ELF-1 (cell line): ENCODE measurements at places on chromosomes 5 and 9.

DNA sequence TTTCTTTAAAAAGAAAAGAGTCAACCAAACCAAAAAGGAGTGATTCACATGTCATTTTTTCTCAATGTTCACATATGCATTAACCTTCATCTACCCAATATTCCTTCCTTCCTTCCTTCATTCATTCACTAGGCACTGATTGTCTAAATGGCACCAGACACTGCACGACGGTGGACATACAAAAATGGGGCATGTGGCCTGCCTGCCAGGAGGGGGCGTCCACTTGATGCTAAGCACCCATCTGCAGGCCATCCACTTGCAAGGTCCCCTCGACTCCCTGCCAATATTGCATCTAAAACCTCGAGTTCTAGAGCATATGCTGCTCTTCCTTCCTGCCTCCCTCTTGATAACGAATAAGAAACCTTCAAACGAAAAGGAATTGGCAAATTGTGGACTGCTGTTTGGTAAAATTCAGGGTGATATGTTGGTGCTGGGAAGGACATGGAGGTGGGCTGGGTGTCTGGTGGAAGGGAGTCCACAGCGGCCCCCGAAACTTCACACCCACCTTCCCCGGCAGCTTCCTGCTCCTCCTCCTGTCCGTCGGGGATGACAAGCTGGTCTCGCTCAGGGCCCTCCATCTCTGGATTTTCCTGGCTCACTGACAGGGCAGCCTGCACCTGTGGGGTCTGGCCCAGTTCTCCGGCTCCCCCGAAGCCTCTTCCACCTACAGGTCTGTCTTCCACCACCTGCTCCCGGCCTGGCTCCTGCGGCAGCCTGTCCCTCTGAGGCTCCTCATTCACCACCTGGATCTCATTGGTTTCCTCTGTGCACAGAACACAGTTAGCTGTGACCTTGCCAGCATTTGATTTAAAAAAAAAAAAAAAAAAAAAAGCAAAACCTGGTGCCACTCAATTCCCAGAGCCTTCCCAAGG, 64.3 kb downstream of the GOLM1 start:
- DNase-seq = peak; percentile 63

GRCh38 chr5:116144103-116144502, 59.3 kb downstream of the COMMD10 start:
- DNase-seq = no peak

DNA sequence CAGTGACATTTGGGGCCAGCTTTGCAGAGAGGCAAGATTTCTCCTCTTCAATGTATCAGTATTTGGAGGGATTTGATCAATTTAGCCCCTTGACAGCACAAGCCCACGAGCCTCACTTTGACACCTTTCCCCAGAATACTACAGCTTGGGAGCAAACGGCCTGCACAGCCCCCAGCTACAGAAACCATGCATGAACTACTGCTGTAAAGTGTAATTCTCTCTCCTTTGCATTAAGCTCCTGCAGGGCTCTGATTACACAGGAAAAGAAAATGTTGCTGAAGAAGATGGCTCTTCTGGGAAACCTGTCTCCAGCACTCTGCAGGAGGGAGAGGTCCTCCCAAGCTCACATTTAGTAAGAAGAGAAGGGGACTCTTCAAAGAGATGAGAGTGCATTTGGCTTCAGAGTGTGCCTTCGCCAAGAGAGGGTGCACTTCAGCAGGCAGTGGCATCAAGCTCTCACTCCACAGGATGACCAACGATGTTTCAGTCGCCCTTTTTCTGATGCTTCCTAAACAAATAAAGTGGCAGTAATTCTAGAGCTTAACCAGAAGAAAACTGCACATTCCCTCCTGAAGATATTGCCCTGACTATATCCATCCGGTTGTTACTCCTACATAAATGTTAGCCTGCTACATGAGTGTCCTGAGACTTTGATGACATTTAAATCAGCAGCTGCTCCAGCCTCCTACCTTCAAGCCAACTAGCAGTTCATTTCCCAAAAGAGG, 272.2 kb downstream of the AUH start:
- DNase-seq = peak; percentile 53

- peak; percentile 63 for DNase-seq
Measured at GRCh38 chr9:131237931-131238401, 38.3 kb downstream of the FAM78A start.

DNA sequence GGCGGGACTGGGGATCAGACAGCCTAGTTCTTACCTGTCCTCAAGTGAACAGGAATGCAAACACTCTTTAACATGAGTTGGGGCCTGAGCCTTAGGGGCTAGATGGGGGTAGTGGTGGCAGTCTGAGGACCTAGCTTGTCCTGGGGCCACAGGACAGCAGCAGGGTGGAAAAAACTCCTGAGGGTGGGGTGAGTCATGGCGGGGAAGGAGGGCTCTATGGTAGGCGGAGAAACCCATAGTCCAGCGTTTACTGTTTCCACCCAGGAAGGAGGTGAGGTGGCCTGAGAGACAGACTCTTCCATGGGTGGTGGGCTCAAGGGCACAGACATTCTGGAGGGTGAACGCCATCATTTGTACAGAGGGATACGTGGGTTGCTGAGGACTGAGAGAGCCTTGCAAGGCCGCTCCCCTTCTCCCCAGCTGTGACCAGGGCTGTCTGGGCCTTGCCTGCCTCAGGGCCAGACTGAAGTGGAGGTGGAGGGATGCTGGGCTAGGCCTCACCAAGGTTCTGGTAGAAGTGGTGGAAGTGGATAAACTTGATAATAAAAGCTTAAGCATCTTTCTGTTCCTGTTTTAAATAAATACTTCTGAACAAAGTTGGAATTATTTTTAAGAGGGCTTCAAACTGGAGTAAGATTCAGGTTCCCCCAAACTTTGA, 1.1 kb upstream of the TSPAN17 start:
- no peak for DNase-seq

GRCh38 chr9:91348191-91348807, 13.4 kb downstream of the AUH start:
- no peak for DNase-seq

- no peak for DNase-seq
Measured at GRCh38 chr9:13613296-13613695, 333.8 kb upstream of the MPDZ start.

GRCh38 chr9:114671605-114672004, 10.4 kb downstream of the TEX48 start:
- DNase-seq = no peak

- DNase-seq = no peak
Measured at GRCh38 chr9:13805546-13805945, 508.4 kb downstream of the NFIB start.

DNA sequence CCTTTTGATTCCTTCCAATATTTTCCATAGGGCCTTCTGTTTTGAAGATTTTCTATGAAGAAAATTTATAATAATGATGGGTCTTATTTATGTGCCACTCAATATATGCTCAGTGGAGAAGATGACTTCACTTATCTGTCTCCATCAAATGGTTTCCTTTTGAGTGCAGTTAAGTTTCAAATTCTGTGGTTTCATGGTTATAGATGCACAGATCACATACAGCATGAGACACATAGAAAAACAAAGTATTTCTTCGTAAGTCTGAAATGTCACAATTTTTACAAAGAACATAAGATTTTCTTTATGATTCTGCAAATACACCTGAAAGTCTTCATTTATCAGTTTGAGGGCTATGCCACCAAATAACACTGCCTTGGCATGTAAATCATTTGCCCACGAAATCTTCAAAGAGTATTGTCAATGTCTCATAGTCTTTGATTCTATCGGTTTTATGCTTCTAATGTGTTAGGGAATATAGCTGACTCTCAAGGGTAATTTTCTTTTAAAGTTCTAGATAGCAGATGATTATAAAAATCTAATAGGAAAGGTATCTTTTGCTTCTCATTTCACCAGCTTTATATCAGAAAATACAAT, 14.1 kb downstream of the CFAP95 start:
- DNase-seq = no peak

GRCh38 chr9:7104625-7105024, 346.9 kb downstream of the KDM4C start:
- peak; percentile 18 for DNase-seq

DNA sequence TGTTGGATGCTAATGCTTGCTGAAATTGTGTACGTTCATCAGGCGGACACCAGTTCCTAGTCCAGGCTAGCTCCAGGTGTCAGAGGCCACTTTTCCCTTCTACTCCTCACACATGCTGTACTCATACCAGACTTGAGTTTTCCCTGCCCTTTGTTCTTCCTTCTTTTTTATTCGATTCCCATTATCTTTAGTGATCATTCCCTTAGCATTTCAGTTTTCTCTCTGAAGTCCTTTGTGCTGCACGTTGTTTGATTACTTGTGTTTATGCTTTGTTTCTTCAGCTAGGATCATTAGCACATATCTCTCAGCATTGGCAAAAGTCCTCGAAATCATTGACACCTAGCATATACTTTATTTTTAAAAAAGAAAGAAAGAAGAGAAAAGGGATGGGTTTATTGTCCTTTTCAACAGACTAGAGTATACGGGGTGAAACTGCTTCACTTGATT, 409 bp upstream of the COX7C start:
- no peak for DNase-seq

DNA sequence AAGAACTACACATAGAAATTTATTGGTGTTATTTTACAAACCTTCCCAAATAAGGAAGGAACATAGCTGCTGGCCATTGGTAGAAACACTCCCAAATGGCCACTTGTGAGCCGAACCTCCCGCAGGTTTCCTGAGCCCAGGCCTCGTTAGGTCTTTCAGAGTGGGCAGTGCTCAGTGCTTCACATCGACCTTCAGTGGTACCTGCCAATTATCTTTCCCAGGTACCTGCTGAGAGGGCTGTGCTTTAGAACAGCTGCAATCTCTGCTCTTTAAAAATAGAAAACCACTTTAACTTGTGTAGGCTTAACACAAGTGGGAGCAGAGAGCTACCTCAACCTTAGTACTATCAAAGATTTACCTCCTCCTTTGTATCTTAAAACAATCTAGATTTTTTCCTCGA, 334.1 kb downstream of the RFX3 start:
- DNase-seq = no peak

GRCh38 chr9:129885018-129885669, 49.9 kb downstream of the USP20 start:
- DNase-seq = peak; percentile 62

GRCh38 chr5:176743868-176744583, 66.3 kb upstream of the UNC5A start:
- no peak for DNase-seq

GRCh38 chr9:1001838-1002237, 25.4 kb downstream of the DMRT3 start:
- DNase-seq = no peak

DNA sequence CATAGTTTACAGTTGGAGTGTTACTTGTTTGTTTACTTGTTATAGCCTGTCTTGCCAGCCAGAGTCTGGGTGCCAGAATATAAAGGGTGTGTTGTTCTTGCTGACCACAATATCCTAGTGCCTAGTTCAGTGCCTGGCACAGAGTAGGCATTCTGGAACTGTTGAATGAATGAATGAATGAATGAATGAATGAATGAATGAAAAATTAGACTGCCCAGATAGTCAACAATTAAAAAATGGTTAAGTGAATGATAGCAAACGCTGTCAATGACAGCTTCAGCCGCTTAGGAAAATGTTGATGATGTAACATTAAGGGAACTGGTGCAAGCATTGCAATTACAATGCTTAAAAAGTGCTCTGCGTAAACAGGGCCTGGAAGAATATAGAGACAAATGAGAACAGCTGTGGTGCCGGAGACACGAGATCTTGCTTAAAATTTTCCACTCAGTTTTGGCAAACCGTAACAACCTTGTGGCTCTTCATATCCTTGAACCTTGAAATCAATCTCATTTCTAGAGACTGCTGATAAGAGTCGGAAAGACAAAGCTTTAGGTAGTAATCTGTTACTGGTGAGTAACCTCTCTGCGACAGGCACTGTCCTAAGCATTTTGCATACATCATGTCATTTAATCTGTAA, 4.7 kb upstream of the TTLL11 start:
- no peak for DNase-seq

DNA sequence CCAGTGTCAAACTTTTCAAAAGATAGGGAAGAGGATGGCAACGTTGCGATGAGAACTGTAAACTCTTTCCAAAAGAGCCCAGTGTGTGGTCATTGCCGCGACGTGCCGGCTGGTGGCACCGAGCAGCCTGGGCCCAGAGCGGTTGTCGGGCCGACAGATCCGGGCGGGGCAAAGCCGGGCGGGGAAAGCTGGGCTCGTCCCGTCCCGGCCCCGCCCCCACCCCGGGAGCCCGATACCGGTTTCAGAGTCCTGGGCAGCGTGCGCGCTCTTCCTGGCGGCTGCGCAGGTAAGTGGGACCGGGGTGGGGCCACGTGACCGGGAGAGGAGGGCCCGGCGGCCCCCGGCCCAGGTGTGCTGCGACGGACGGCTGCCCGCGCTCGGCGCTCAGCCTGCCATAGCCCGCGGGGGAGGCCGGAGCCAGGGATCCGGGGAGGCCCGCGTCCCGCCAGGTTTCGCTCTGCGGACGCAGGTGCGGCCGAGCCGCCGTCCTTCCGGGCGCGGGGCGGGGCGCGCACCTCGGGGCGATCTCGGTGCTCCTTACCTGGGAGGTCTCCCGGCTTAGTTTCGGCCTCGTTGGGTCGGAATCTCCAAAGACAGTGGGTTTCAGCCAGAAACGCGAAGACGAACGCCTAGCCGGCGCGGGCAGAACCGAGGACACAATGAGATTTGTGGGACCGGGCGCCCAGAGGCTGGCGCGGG, at the start of gene MARVELD2:
MARVELD2 (plus strand) TSS at position 232 of the 699 bp plus-strand sequence. CDS start 4,270 bp downstream, outside the sequence.
- peak; percentile 93 for DNase-seq

- no peak for DNase-seq
Measured at GRCh38 chr5:143561219-143561618, 157.7 kb upstream of the NR3C1 start.

GRCh38 chr5:143921525-143922311, 109.8 kb downstream of the HMHB1 start:
- no peak for DNase-seq

- DNase-seq = no peak
Measured at GRCh38 chr9:21429191-21429590, 11.0 kb upstream of the IFNA1 start.

GRCh38 chr5:82367930-82368329, 89.8 kb upstream of the RPS23 start:
- DNase-seq = no peak

- DNase-seq = peak; percentile 65
Measured at GRCh38 chr5:161546470-161547301, at the start of gene GABRB2. TSS of gene GABRB2 (minus strand) at chr5:161546725. CDS start at chr5:161546643, 82 bp downstream.

- DNase-seq = no peak
Measured at GRCh38 chr5:171365351-171365750, 22.3 kb upstream of the NPM1 start.

GRCh38 chr9:22033012-22033630, 24.0 kb upstream of the CDKN2B start:
- no peak for DNase-seq

- peak; percentile 78 for DNase-seq
Measured at GRCh38 chr5:132829742-132830435, 558 bp downstream of the SHROOM1 start.

DNA sequence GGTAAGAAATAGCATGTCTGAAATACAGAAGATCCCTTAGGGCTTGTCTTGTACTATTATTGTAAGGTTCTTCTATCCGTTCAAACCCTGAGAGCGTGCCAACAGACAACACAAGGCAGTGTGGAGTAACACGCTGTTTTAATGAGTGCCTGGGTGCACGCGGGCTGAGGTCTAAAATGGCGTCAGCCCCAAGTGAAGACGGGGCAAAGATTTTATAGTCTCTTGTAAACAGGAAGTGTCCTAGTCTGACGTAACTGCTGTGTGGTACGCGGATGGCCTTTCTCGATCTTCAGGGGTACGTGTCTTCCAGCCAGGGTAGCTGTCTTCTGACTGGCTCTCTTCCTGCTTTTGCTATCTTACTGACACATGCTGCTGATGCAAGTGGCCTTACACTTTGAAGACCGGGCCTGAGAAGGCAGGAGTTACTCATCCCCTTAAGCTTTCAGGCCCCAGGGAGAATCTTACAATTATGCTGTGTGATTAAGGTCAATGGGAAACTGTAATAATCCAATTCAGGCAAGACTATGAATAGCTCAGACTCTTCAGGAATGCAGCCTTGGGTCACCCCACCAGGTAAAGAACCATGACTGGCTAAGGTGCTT, 1812.0 kb upstream of the CDH9 start:
- DNase-seq = no peak
